ENCODE measurements at places on chromosomes 7 and 10.

- no peak for DNase-seq
Observed at GRCh38 chr10:126062131-126063032, 166.0 kb downstream of the FANK1 start.

DNA sequence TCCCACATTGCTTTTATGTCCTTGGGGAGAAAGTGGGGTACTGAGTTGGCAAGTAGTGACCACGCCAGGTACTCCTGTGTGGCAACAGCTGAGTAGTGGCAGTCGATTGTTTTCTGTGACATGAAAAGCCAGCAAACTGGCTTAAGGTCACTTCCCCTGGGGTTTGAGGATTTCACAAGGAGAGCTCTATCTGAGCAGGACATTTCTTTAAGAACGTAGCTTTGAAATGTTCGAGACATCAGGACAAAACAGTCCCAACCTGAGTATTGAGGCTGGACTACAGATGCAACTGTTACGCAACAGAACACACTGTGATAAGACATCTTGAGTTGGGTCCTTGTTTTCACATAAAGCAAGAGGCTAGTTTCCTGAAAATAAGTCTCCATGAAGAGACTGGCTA, 146.7 kb upstream of the KLF14 start:
- no peak for DNase-seq

DNA sequence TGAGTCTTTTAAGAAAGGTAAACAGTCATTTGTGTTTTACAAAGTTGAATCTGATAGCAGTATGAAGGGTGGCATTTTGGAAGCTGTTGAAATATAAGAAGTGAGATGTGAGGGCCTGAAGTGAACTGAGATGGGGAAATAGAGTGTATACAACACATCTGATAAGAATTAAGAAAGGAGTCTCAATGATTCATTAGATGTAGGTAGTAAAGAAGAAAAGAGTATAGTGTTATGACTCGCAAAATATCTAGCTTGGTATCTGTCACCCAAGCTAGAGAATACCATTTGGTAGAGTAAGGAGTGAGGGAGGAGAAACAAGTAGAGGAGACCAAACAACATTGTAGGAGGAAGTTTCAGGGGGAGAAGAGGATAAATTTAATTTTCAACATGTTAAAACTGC, 5.3 kb downstream of the PTPN12 start:
- DNase-seq: no peak

GRCh38 chr10:121509112-121509511, 89.1 kb downstream of the FGFR2 start:
- DNase-seq: no peak

Measured in T-helper 22 cell (primary cell).